ENCODE measurements at places on chromosomes 12 and 14. TPM values are rescaled to one million over a fixed set of nuclear protein-coding genes. Genes with fewer than 3 reads are reported as not detected.

PTCSC3 gene
- not detected for total RNA-seq

SERPINA5 gene
- not detected for total RNA-seq

RNF31 gene
- 62.2 TPM for total RNA-seq

AKAP6 gene
- total RNA-seq, result 2.3 TPM

GPR132 gene
- 0.42 TPM for total RNA-seq

AMHR2 gene
- not detected for total RNA-seq

PRPH gene
- 1.4 TPM for total RNA-seq

CRY1 gene
- 11.6 TPM for total RNA-seq

SSPN gene
- total RNA-seq, result 0.21 TPM

RNASE2 gene
- not detected for total RNA-seq

PIWIL1 gene
- total RNA-seq, result not detected

TBC1D30 gene
- 7.9 TPM for total RNA-seq

SLC10A1 gene
- total RNA-seq, result not detected

KRT7 gene
- 3,360 TPM for total RNA-seq

CYP27B1 gene
- 27.5 TPM for total RNA-seq

GPR84 gene
- total RNA-seq, result 0.17 TPM

BMP4 gene
- 0.28 TPM for total RNA-seq

ESR2 gene
- 0.29 TPM for total RNA-seq

SLC6A15 gene
- 96.3 TPM for total RNA-seq

ZNF10 gene
- 6.6 TPM for total RNA-seq

ASCL1 gene
- total RNA-seq, result not detected

ERBB3 gene
- 3.7 TPM for total RNA-seq

RAPGEF3 gene
- total RNA-seq, result 3.4 TPM

GALNT9 gene
- total RNA-seq, result 3.2 TPM

LRP1-AS gene
- not detected for total RNA-seq

PDZRN4 gene
- total RNA-seq, result not detected

NKX2-1 gene
- not detected for total RNA-seq

CEP170B gene
- 61.8 TPM for total RNA-seq

SLCO1B1 gene
- not detected for total RNA-seq

RFLNA gene
- total RNA-seq, result not detected

KERA gene
- not detected for total RNA-seq

GPD1 gene
- total RNA-seq, result 0.37 TPM

NFATC4 gene
- 0.23 TPM for total RNA-seq

EFS gene
- total RNA-seq, result not detected

MDGA2 gene
- not detected for total RNA-seq

ZC3H14 gene
- 64.5 TPM for total RNA-seq

SOCS4 gene
- total RNA-seq, result 29.6 TPM

CMA1 gene
- total RNA-seq, result not detected

TPH2 gene
- not detected for total RNA-seq

GDF11 gene
- total RNA-seq, result 1.9 TPM

ANKRD33 gene
- total RNA-seq, result not detected

TPPP2 gene
- not detected for total RNA-seq

NDUFB1 gene
- total RNA-seq, result 130 TPM

DEGS2 gene
- total RNA-seq, result 0.07 TPM

TMEM30B gene
- total RNA-seq, result 0.22 TPM
